ENCODE measurements at places on chromosomes 2 and 18. TPM values are rescaled to one million over a fixed set of nuclear protein-coding genes. Genes with fewer than 3 reads are reported as not detected.

AP1S3 gene
- 0.90 TPM for polyA plus RNA-seq

ANKRD36C gene
- 46.1 TPM for polyA plus RNA-seq

CFC1 gene
- not detected for polyA plus RNA-seq

ANKRD30B gene
- not detected for polyA plus RNA-seq

RGPD4 gene
- polyA plus RNA-seq = 0.10 TPM

HRH4 gene
- 0.09 TPM for polyA plus RNA-seq

RTP5 gene
- not detected for polyA plus RNA-seq

ATIC gene
- polyA plus RNA-seq = 64.4 TPM

FAM228A gene
- polyA plus RNA-seq = 1.0 TPM

- no peak for DNase-seq
Measured at GRCh38 chr2:9627310-9627709, 3.5 kb downstream of the YWHAQ start.

DNA sequence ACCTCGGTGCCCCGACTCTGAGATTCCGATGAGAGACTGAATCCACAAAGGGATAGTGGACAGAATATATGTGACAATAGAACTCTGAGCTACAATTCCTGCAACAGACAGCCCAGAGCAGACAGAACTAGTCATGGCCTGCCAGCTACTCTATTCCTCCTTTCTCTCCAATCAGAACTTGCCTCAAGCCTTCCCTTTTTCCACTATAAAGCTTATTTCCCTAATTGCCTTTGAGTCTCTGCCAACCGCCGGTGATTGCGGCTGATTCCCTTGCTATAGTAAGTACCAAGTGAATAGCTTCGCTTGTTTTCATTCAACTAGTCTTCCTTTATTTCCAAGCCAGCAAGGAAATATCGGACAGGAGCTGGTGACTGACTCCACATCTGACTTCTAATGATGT lies 96.8 kb downstream of the DSC3 start:
- no peak for DNase-seq

GRCh38 chr2:237213315-237214022 lies 127.8 kb downstream of the COPS8 start:
- peak; percentile 76 for DNase-seq

DNA sequence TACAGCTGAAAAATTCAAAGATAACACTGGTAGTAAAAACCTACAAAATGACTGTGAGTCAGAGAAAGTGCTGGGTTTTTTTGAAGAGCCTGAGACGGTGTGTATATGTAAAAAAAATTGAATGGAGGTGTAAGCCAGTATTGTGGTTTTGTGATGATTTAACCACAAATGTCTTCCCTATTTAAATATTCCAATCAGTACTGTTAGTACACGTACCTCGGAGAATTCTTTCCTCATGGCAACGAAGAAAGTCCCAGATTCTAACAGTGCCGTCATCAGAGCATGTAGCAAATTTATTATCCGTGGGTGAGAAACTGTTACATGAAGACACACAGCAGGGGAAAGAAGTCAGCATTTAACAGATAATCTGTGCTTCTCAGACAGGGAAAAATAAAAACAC lies 48.1 kb downstream of the WDR33 start:
- no peak for DNase-seq

DNA sequence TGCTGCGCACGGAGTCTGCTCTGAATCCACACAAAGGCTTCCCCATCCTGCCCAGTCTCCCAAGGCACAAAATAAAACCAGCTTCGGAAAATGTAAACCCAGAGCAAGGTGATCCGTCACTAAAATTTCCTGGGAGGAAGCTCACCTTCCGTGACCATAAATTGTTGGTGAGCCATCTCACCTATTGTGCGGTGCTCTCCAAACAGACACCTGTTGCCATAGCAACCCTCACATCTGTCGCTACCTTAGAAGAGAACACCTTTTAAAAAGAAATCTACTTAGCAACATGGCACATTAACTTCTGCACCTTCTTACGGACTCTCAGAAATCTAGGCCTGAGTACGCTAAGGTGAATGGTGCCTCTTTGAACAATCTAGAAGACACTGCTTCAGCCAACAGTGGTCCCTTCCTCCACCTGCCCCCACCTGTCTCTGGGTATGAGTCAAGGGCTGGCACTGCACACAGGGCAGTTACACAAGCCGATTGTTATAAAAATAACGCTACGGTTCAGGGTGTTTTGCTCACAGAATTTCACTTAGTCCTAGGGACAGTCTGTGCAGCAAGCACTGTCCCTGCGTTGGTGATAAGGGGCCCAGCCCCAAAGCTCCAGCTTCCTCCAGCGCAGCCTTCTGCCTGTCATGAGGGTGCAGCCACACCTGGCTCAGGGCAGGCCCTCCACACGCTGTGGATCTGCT lies 114.9 kb upstream of the ID2 start:
- no peak for DNase-seq

- peak; percentile 63 for DNase-seq
Measured at GRCh38 chr2:12168791-12169388, 422.5 kb downstream of the LPIN1 start.

DNA sequence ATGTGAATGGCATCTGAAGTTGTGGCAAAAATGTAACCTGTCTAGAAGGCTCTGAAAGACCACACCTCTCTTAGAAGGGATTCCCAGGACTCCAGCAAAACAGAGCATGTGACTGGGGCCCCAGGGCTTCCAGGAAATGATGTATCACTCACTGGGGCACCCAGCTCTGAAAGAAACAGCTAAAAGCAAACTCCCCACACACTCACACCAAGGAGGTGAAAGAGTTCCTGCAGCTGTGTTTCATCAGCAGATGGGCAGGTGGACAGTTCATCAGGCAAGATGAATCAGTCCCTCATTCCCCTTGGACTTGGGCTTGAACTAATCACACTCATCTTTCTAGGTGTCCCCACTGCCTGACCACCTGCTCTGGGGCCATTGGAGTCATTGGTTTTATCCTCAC lies 76.2 kb downstream of the CCBE1 start:
- DNase-seq = no peak

GRCh38 chr2:102317715-102318114 lies 6.4 kb downstream of the IL1RL1 start:
- no peak for DNase-seq

GRCh38 chr2:58127111-58127510 lies 80.5 kb downstream of the VRK2 start:
- no peak for DNase-seq

Data from muscle of arm (tissue), 14 donors.